Putamen (tissue), 1 donor: ENCODE measurements at places on chromosomes 1 and 21.

DNA sequence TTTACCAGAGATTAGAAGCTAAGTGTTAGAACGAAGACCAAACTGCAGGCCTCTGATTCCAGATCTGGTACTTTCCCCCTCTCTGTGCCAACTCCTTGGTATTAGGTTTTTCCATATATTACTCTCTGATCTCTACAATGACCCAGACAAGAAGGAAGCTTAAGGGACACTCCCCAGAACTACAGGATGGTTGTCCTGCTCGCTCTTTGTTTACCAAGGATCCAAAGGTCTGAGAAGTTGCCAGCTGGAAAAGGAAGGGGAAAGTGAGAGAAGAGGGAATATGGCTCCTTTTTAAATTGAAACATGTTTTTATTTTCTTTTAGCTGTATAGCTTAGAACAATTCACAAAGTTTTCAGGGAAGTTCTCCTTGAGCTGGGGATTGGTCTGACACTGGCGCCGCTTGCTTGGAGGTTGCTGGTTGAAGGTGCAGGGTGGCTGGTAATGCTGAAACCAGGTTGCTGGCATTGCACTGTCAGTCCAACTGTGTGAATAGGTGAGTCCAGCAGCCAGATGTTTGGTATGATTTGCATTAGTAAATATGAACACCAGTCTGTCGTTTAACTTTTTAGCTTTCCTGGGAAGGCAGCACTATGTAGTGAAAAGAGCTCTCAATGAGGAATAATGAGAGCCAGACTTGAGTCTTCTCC, 89.3 kb downstream of the NOS1AP start:
- DNase-seq = no peak

DNA sequence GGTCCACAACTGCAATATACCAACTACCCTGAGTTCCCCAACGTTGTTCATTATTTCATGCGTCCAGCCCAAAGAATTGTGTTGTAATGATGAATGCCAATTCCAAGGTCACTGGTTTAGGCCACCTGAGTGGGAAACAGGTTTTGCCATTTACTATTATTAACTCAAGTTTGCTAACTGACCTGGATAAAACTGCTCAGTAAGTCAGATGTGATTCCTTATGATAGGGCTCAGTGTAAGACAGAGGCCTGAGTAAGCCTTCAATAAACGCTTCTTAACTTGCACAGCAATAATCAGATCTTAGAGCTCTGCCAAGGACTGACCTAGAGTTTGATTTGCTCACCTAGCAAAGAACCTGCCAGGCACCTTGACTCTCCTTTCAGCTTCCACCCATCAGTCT, 10.0 kb downstream of the PUM1 start:
- DNase-seq = no peak

DNA sequence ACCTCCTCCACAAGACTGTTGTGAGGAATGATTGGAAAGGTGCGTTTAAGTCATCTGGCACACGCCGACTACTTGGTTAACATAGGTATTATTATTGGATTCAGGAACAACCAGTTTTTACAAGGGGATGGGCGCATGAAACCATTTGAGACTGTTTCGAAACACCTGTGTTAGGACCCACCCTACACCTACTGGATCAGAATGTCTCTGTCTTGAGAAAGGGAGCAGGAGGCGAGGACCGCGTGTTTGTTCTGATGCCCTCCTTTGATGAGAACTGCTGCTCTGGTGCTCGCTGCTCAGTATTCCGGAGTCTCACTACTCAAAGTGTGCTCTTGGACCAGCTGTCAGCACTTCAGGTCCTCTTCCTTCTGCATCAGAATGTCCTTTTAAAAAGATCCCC, 7.3 kb downstream of the H6PD start:
- no peak for DNase-seq

- DNase-seq = no peak
Observed at GRCh38 chr1:40273547-40274166, 15.6 kb downstream of the ZMPSTE24 start.

GRCh38 chr1:8889925-8890785, 11.7 kb upstream of the ENO1 start:
- DNase-seq = peak; percentile 87

DNA sequence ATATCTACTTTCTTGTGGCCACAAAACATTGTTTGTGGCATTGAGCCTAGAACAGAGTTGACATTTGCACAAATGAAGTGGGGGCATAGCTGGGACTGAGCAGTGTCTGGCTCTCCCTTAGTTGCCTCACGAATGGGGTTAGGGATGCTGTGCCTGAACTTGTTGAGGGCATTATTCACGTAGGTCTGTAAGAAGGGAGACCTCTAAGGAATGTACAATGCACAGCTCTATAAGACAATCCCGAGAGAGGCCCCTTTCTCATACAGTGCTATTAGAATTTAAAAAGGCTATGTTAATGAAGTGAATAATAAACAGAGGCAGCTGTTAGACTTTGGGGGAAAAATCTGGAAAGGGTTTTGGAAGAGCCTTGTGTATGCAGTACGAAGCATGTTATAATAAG, 118.4 kb upstream of the DEPDC1 start:
- no peak for DNase-seq

DNA sequence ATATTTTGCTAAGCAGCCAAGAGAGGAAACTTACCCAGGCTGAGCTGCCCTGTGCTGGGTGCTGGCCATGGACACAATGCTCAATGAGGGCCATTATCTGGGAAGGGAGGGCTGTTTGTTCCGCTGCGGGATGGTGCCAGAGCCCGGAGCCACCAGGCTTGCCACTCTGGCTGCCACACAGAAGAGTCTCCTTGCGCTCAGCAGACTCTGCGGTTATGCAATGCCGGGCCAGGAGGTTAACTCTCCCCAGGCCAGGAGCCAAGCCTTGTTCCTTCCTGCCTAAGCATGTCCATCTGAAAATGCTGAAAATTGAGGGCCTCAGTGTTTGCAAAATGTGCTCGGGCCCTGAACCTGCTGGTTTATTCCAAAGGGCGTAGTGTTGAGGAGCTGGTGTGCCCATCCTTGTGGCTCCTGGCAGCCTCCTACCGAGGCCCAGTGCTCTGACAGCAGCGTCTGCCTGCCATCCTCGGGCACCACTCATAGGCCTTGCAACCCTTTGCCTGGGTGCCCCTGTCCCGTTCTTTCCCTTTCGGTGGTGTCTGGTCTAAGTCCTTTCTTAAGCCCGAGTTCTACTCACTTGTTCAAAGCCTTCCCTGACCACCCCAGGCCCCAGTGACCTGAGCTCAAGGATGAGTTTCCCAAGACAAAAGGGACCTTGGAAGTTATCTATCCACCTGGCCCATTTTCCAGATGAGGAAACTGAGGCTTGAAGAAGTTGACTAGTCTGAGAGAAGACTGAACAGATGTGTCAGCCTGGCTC, 133.8 kb upstream of the EDN2 start:
- peak; percentile 94 for DNase-seq

DNA sequence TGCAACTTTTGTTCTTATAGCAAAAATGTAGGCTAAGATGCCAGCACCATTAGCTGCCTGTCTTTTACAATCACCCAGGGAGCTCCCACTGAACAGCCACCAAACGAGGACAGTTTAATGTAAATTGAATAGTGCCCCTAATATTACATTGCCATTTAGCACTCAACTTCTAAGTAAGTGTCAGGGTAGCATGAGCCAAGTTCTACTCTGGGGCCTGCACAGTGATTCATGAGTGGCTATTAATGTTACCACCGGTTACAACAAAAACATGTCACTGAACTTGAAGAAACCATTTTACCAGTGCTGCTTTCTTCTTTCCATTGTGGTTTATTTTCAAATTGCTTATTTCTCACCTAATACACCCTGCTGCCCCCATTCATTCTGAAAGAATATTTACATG, 295.6 kb upstream of the RRP15 start:
- DNase-seq = no peak
